ENCODE measurements at places on chromosomes 6 and 20.

DNA sequence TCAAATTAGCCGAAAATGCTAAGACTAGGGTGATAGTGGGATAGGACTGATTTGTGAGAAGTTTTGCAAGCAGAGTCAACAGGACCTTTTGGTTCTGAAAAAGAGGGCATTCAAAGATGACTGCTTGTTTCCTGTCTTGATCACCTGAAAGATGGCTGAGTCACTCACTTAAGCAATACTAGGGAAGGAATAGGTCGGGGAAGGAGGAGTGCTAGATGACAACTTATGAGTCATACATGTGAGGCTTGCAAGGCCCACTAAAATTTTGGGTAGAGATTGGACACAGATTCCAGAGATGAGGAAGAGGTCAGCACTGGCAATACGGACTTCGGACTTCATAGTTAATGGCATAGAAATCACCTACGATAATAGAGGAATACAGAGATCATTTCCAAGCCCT is 89.2 kb downstream of the FAM83B start:
- peak; percentile 42 for DNase-seq

GRCh38 chr6:97150932-97151331 is 132.1 kb downstream of the MMS22L start:
- no peak for DNase-seq

DNA sequence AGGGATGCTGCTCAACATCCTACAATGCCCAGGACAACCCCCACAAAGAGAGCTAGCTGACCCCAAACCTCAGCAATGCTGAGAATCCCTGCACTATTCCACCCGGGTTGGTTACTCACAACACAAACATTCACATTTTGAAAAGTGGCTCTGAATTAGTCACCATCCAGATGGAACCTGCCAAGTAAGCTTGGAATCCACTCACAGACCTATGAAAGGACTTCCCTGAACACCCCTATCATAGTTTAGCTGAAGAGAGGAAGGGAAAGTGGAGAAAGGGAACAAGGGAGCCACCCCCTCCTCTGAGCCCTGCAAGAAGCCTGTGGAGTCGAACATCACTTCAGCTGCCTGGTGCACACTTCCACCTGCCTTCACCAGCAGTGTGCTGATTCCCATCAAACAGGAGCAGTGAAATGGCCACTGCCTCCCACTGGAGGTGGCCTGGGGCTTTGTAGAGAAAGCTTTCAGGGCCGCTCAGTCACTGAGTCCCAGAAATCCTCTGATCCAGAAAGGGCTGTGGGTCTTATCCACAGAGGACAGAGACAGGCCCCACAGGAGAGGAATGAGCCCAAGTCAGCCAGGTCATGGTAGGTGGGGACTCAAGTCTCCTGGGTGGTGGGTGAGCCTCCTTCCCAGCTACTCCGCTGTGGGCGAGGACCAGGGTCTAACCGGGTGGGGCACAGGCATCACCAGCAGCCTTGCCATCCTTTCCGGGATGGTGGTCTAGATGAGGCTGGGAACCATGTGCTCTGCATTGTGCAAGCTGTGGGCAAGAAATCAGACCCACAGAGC is 203.7 kb downstream of the SYNDIG1 start:
- DNase-seq = peak; percentile 97

- DNase-seq = peak; percentile 4
Measured at GRCh38 chr6:88238065-88238464, 71.9 kb upstream of the CNR1 start.

DNA sequence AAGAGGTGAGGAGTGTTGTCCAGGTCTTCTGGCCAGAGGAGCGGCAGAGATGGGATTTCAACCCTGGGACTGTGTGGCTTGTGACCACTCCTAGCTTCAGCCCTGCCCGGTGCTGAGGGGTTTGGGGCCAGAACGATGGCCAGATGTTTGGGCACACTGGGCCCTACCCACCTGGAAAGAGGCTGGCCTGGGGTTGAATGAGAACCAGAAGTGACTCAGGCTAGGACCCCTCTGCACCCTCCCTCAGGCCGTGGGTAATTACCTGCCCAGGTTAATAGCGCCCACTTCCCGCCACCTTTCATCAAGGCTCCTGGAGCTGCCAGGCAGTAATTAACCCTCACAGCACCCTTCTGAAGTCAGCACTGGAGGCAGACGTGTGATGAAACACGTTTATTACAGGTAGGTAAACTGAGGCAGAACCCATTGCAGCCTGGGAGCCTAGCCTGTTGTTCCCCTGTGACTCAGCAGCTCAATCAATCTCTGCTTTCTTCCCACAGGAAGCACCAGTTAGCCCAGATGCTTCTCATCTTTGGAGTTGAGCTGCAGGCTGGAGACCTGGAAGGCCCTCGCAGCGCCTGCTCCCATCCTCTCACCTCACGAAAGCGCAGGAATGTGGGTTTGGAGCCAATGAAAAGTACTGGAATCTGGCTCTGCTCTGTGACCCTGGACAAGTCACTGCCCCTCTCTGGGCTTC is 120.8 kb downstream of the CEBPB start:
- DNase-seq = no peak

DNA sequence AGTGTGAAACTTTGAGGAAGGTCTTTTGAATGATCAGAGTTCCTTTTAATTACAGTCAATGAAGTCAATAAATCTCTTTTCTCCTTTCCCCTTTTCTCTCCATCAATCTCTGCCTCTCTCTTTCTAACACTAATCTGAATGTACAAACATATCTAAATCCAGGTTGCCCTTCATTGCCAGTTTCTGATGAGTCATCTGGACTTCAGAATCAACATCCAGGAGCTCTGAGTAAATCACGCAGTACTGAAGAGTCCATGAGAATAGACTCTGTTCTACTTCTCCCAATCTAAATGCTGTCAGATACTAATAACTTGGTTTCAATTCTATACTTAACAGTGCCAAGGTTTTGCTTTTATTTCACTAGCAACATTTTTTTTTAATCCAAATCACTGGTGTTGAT is 238.7 kb upstream of the THEMIS start:
- DNase-seq = peak; percentile 35

DNA sequence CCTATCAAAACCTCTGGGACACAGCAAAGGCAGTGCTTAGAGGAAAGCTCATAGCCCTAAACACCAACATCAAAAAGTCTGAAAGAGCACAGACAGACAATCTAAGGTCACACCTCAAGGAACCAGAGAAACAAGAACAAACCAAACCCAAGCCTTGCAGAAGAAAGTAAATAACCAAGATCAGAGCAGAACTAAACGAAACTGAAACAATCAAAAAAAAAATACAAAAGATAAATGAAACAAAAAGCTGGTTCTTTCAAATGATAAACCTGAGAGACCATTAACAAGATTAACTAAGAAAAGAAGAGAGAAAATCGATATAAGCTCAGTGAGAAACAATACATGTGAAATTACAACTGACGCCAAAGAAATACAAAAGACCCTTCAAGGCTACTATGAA is 34.8 kb upstream of the RUNX2 start:
- no peak for DNase-seq

- no peak for DNase-seq
Measured at GRCh38 chr6:91678679-91679446, 1092.0 kb upstream of the MAP3K7 start.

- DNase-seq = no peak
Measured at GRCh38 chr6:159204605-159205004, 35.4 kb downstream of the FNDC1 start.

DNA sequence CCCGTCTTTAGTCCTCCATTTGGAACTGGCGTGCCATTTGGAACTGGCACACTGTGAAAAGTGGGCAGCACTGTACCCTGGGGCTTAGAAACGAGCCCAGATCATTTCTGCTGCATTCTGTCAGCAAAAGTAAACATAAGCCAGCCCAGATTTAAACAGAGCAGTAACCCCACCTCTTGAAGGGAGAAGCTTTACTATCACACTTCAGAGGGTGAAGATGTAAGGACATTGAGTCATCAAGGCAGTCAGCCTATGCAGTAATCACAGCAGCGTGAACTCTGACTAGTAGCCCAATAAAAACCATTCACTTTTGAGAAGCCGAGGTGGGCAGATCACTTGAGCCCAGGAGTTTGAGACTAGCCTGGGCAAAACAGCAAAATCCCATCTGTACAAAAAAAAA is 216.9 kb downstream of the EYA2 start:
- no peak for DNase-seq

DNA sequence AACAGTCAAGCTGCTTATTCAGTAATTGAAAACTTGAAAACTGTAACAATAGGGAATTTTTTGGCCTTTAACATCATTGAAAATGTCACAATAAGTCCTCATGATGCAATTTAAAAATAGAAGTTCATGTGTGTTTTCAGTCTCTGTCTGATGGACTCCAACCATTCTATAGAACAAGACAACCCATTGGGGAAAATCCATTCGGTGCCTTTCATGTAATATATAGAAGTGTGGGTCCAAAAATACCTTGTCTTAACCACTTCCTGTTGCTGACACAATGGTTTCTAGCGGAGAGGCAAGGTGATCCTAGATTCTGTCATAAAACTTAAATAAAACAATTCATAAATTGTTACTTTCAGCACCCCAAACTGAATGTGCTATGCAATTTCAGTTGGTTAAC is 1131.3 kb upstream of the MAP3K7 start:
- no peak for DNase-seq

DNA sequence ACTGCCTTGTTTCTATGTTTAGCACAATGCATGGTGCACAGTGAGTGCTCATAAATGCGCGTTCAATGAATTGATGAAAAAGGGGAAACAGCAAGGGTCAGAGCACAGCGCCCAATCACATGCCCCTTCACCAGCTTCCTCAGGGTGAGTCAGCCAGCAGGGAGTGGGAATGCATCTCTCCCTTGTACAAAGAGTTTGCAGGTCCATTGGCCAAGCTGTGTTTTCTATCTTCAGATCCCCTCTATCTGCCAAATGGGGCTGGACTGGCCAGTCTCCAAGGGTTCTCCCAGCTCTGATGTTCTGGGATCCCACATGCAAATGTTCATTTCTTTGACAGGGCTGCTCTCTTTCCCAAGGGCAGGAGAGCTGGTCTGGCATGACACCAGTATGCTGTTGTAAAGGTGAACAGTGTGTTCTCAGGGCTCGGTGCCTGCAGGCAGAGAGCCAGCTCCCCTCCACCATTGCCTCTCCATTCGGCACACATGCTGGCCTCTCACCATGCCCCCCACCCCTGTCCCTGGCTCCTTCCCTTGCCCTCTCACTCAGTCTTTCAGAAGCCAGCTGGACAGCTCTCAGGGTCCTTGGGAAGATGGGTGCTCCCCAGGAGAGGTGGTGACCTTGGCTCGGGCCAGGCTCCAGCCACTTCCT is 25.0 kb downstream of the ANGPT4 start:
- no peak for DNase-seq

DNA sequence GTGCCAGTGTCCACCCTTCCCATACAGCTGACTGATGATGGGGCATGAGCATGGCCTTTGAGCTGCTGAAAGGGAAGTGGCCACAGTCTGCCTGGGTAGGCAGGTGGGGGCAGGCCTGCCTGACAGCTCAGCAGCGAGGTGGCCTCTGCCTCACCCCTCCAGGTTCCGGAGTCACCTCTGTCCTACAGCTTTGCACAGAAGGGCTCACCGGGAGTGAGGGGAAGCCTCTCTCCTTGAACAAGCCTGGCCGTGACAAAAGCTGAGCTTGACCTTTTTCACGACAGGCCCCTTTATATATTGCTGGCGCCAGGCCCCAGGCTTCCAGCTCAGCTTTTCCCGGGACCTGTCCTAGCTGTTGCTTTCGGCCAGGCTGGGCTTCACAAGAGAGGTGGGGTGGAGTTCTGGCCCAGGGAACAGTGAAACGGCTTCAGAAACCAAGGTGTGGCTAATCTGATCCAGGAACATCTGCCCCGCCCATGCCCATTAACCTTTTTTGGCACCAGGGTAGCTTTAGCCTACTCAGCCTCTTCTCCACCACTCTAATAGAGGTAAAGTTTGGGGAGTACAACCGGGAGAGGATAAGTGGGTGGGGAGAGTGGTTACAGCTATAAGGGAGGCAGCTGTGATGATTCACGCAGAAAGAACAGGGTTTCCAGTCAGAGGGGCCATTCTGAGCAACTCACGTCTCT is 42.9 kb downstream of the C6orf132 start:
- peak; percentile 41 for DNase-seq

GRCh38 chr6:63844287-63844686 is 208.7 kb downstream of the PHF3 start:
- peak; percentile 70 for DNase-seq

- DNase-seq = peak; percentile 66
Measured at GRCh38 chr20:36830791-36831691, 44.9 kb upstream of the TLDC2 start.

DNA sequence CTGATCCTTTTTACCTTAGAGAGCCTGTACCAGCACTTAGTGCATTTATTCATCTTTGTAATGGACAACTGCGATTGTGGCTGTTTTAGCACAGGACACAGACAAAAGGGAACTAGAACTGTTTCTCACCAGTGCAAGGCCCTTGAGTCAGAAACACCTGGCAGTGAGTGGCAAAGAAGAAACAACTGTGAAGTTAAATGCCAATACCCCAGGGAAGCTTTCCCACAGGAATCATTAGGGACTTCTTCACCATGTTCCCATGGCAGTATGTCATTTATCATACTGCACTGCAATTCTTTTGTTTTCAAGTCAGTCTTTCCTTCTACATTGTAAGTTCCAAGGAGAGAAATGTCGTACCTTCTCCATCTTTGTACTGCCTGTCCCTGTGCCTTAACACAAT is 28.6 kb upstream of the CDYL start:
- no peak for DNase-seq

DNA sequence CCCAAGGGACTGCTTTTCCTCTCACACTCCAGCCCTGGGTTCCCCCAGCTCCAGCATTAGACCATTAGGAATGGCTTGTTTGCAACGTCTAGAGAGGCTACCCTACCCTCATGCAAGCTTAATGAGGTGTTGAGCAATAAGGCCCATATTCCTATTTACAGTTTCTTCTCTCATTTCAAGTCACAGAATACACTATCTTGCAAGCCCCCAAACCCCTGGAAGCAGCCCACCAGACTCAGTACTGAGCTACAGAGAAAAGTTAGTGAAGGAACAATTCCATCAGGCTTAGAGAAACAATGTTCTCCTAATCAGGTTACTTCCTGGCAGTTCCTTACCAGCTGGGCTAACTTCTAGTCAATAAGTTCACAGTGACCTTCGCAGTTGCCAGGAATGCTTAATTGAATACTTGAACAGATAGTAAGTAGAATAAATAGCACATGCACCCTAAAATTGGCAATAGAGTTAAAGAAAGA is 606.5 kb upstream of the NOX3 start:
- no peak for DNase-seq

DNA sequence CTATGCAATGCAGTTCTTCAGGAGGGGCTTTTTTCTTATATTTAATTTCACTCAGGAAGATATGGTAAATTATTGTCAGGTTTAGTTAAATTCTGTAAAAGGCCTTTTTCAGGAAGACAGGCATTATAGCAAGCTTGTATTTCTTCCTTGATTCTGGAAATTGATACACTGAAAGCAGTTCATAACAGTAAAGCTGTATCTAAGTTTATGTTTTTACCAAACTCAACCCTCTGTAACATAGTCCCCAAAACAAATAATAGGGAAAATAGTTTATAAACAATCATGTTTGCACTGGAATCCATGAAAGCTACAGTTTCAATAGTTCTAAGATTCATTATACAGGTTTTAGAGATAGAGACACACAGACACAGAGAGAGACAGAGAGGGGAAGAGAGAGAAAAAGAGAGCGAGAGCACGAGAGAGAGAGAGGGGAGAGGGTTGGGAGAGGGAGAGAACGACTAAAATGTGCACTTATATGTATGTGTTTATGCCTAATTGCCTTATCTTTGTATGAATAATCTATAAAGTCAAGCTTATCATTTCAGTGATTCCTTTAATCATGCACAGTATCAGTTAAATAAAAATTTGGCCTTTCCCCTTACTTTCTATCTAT is 454.4 kb downstream of the RFPL4B start:
- DNase-seq = no peak

GRCh38 chr6:73011945-73012344 is 213.4 kb downstream of the KHDC1L start:
- DNase-seq = no peak

- DNase-seq = no peak
Measured at GRCh38 chr6:12733876-12734275, 17.3 kb downstream of the PHACTR1 start.
